ENCODE measurements at places on chromosomes 11 and 22.

DNA sequence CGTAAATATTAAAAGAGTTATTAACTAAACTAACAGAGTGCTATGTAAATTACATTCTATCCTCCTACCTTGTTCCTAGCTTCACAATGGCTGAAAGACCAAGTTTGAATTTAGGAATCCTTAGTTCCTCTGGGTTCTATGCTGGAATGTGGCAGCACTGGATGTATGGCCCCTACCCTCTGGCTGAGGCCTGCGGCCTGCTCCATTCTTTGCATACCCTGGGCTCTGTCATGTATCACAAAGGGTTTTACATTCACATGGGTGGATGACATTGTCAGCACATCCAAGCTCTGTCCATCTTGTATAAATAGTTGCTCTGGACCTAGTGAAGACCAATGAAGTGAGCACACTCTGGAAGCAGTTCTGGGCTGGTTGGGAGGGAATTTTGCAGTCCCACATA lies 54.5 kb downstream of the AASDHPPT start:
- no peak for DNase-seq

GRCh38 chr11:15507592-15507991 lies 392.9 kb downstream of the INSC start:
- no peak for DNase-seq

GRCh38 chr22:36540867-36541642 lies 12.1 kb upstream of the EIF3D start:
- no peak for DNase-seq

DNA sequence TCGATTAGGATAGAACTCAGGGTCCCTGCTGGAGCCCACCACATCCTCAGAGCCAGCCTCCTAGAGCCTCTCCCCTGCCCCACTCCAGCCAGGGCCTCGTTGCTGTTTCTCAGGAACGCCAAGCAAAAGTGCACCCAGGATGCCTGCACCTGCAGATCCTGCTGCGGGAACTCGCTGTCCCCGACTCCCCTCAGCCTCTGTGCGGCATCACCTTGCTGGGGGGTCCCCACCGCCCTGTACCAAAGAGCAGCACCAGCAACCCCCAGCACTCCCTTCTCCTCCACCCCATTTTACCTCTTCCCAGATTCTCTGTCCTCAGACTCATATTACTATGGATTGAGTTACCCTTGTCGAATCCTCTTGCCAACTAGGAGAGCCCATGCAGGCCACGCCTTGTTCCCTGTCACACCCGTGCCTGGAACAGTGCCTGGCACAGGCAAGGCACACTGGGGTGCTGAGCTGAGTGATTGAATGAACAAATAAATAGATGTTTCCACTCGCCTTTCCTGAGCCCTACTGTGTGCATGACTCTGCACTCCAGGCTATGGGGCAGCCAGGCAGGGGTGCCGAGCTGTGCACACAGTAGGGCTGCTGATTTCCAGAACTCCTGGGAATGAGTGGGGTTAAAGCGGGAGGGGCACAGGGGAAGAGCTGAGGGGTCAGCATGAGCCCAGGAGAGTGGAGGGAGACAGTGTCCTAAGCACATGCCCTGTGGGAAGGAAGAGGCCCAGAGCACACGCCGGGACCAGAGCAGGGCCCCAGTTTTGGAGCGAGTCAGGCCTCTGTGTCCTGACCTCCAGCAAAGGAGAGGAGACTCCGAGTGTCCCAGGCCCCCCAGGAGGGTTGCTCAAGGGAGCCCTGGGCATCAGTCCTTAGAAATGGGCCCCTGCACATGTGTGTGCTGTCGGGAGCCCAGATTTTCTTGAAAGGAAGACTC lies 44.3 kb downstream of the LINC01488 start:
- no peak for DNase-seq

DNA sequence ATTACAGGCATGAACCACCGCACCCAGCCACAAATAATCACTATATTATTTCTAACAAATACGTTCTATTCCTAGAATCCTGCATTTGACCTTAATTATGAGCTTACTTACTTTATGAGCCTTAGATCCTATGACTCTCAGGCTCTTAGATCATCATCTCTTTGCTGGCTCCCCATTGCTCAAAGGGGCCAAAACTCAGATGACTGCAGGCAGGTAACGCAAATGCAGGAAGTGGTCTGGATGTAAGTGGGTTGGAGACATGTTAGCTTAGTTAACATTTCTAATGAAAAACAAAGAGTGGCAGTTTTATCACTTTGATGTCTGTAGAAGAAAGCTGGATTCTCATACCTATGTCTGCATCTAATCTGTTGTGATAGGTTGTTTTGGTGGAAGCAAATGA lies 23.4 kb downstream of the CCDC81 start:
- DNase-seq: no peak

GRCh38 chr22:24564376-24565058 lies 8.7 kb downstream of the SNRPD3 start:
- DNase-seq: no peak

Data from natural killer cell (primary cell).